Fibroblast of gingiva (primary cell): ENCODE measurements at places on chromosomes 2 and 18.

- DNase-seq: peak; percentile 98
These were observed 55.1 kb downstream of the RHOB start for GRCh38 chr2:20501974-20502373.

- no peak for DNase-seq
These were observed 243.1 kb upstream of the SETBP1 start for GRCh38 chr18:44437603-44438002.

GRCh38 chr2:16643099-16643498 is 22.5 kb downstream of the CYRIA start:
- DNase-seq: no peak

DNA sequence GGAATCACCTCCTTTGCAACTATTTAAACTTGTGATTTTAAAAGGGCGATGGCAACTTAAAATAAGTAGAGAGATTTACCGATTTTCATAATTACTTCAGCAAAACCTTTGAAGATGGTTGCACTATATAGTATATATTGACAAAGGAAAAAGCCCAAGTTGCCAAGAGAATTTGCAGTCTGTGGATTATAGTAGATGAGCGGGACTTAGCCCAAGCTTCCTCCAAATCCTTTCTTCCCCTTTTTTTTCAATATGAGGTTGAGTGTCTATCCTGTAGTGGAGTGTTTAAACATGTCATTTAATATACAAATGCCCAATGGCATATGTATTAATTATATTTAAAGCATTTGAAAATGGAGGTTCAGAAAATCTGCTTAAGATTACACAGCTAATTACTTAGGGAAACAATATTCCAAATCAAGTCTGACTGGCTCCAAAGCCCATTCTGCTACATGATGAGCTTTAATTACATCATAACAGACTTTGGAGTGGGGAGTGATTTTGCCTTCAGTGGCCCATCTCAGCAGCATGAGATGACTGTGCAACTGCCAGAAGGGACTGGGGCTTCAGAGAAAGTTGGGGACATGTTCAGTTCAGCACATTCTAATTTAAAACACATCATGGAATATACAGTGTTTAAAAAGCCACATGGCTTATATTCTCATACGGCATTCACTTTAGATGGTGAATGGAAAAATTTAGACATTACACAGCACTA is 73.2 kb downstream of the COL3A1 start:
- no peak for DNase-seq

DNA sequence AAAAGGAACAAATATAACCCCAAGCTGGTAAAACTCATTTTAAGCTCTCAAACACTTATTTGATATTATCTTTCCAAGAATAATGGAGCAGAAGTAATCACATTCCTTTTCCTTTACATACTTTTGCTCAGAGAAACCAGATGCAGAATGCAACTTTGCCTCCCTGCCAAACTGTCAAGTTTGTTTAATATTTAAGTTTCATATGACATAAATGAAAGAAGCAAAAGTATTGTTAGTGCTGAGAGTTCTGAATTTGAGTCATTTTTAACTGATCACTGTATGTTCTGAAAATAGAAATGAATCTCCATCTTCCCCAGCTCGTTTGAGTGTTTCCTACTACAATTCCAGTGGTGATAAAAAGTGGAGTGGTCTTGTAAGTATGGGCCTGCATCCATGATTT is 423.4 kb downstream of the PID1 start:
- peak; percentile 55 for DNase-seq
